ENCODE measurements at places on chromosomes 1 and 21.

- DNase-seq: peak; percentile 74
Observed at GRCh38 chr1:53470155-53470554, 11.0 kb downstream of the DMRTB1 start.

DNA sequence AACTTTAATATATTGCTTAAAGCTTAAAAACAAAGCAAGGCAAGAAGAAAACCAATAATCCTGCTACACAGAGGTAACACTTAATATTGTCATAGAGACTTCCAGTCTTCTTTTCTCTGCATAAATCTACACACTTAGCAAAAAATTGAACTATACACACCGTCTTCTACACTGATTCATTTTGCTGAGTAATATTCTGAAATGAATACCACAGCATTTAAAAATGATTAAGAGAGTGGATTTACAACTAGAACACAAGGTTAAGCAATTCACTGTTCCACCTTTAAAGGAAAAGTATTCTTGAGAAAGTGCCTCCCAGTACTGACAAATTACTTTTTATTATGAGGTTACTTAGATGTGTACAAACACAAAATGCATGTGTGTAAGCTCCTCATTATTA lies 22.2 kb upstream of the ITPKB start:
- no peak for DNase-seq

DNA sequence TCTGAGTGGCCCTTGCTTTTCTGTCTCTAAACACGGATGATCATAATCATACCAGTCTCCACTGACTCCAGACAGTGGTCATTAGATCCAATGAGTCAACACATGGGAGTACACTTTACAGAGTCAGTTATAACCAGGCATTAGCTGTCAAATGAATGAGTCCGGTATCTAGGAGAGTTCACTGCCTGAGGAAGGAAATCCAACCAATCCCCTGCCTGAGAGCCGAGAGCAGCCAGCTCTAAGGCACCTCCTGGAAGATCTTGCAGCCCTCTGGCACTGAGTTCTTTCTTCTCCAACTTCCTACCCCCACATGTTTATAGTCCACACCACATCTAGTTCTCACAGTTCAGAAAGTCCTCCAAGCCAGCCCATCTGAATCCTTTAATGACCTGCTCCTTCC lies 29.4 kb upstream of the RBM15 start:
- peak; percentile 68 for DNase-seq

DNA sequence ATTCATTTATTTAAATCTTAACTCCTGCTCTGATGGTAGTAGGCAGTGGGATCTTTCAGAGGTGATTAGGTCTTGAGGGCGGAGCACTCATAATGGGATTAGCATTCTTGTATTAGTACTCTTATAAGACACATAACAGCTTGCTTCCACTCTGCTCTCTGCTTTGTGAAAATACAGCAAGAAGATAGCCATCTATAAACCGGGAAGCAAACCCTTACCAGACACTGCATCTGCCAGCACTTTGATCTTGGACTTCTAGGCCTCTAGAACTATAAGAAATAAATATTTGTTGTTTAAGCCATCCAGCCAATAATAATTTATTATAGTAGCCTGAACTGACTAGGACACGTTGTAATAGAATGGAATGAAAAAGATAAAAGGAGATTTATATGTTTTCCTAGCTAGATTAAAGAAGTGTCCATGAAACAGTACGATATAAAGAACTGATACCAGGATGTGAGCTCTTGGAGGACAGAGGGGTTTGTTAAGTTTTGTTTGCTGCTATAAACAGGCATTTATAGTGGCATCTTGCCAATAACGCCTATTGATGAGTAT lies 869.9 kb downstream of the MRPL39 start:
- no peak for DNase-seq

DNA sequence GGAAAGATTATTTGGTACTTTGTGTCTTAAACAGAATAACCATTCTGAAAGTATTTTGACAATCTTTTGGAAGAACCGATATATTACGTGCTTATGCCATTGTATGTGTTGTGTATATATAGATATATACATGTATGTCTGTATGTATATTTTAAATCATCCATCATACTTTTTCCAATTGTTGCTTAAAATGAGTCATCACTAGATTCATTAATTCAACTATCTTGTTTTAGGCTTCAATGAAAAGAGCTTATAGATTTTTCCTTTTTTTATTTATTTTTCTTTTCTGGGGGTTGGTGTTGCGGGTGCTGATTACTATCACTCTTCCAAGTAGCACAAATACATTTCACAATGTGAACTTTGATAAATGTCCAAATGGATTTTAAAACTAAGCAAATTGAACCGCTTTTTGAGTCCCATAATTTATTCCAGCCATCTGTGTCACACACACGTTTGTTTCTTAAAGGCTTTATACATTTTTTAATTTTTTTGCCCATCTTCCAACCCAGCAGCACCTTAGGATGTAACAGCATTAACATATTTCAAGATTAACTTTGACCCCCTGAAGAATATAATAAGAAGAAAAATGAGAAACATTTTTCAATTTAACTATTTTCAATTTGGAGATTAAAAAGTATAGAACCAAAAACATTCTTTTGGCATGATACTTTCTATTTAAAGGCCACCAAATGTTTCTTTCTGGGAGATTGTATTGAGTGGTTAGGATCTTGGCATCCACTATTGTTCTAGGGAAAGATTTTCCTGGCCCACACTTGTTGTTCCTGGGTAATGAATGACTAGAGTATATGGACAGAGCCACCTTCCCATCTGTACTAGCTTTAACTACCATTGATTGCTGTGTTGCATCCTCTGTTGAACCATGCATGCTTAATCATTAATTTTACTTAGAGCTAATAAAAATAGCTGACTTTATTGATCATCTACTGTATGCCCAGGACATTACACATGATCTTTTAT lies 9.3 kb upstream of the DPYD start:
- no peak for DNase-seq

DNA sequence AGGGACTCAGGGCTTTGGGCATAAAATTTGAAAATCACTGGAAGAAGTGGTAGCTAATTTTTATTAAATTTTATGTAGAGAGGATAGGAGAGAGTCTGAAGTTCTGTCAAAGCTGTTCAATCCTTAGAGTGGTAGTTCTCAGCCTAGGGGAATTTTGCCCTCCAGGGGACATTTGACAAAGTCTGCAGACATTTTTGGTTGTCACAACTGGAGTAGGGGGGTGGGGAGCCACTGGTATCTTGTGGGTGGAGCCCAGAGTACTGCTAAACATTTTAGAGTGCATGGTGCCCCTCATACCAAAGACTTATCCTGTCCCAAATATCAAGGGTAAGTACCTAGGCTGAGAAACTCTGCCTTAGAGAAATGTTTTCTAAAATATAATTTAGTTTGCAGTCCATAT lies 30.2 kb downstream of the RASAL2 start:
- no peak for DNase-seq

- no peak for DNase-seq
Observed at GRCh38 chr21:36981049-36981391, 14.6 kb upstream of the HLCS start.

DNA sequence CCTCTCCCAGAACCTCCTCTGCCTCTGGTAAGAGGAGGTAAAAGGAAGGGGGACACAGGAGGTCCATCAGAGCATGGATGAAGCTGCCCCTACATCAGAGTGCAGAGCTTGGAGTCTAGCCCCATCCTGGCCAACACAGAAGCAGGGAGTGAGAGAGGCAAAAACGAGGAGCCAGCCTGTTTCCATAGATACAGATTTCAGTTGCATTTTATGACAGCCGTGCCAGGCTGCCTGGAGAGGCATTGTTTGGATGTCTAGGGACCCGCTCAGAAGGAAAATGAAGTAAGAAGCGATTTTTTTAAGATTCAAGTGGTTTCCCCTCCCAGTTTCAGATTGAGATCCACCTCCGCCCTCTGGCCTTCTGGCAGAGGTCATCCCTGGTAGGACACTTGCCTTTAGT lies 11.5 kb upstream of the GJA8 start:
- DNase-seq: no peak
